ENCODE measurements at places on chromosomes 6 and 20.
A peak's percentile ranks its signal among the peaks of the same experiment; 100 is the strongest.

- DNase-seq = no peak
These were observed 73.0 kb downstream of the PPP1R3G start for GRCh38 chr6:5158180-5158579.

- no peak for DNase-seq
These were observed 1.4 kb downstream of the SENP6 start for GRCh38 chr6:75603106-75603420.

GRCh38 chr20:37882961-37883712, 19.8 kb upstream of the VSTM2L start:
- no peak for DNase-seq

DNA sequence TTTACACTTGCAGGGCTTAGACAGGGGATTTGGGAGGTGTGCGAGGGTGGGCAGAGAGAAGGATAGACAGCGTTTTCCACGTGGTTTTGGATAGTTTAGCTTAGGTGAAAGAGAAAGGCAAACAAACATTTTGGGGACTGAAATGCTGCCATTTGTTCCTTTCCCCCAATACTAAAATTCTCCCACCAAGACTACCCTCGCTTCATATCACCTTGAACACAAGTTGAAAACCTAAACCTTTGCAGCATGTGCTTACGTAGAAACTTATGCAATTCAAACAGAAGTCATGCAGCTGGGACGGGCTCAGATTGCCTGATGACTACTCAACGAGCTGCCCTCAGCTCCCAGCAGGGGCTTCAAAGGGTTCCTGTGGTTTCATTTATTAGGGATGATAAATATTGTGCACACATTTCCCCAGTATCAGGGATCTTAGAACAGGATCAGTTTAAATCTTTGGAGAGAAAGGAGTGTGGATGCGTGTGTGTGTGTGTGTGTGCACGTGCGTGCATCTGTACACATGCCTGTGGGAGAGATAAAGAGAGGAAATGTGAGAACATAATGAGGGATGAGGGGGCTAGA, 77.3 kb downstream of the SLC22A23 start:
- no peak for DNase-seq

GRCh38 chr6:116223355-116223754, 30.5 kb downstream of the TSPYL4 start:
- DNase-seq = no peak

DNA sequence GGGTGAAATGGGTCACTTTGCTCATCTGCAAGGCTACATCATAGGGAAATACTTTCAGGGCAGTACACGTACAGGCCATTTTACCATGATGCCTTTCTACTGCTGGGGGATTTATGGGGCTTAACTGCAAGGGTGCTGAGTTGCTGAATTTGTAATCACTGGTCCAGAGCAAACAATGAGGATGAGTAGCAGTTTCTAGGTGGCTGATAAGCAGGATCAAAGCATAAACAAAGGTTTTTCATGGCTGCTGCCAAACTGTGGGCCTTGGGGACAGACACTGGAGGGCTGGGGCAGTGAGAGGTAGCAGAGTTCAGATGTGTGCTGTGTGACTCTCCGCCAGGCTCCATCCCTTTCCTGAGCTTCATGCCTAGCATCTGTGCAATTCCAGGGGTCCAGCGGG, 68.3 kb downstream of the CNBD2 start:
- no peak for DNase-seq

DNA sequence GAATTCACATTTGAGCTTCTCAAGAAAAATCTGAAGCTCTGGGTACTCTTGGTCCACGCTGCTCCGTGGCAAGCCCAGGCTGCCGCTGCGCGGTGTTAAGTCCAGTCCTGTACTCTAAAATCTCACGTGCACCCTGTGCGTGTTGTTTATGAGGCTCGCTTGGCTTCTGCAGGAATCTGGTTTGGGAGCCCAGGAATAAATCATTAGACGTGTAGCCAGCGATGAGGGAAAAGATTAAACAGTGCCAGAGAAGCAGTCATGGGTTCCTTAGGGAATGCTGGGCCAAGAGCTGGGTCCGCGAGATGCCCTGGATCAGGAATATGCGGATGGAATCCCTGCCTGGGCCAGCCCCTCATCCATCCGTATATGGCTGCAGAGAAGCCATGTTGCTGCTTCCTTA, 87.3 kb downstream of the KCNB1 start:
- no peak for DNase-seq

DNA sequence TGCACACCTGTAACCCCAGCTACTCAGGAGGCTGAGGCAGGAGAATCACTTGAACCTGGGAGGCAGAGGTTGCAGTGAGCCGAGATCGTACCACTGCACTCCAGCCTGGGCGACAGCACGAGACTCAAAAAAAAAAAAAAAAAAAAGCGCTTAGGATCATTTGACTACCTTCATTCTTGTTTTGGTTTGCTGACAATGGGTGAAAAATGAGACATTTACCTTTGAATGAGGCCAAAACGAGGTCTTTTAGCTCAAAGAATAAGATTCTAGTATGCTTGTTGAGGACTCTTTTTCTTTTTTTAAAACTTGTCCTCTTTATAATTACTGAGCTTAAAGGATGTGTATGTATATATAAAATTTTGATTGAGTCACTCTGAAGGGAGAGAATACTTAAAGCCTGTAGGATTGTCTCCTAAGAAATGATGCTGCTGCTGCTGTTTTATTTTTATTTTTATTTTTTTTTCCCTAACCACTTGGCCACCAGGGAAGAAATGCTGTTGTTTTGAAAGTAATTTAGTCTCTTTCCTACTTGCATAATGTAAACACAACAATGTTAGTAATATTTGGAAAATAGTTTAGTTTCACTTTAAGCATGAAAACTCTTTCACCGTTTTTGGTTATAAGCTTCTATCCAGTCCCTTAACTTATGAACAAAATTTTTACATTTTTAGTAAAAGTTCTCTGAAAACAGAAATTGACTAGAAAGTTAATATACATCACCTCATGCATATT, 7.9 kb downstream of the UBR2 start:
- no peak for DNase-seq

GRCh38 chr20:3307725-3308124, 68.7 kb upstream of the SLC4A11 start:
- DNase-seq = no peak

GRCh38 chr6:37653933-37654565, 43.6 kb downstream of the MDGA1 start:
- DNase-seq = no peak

- DNase-seq = no peak
These were observed 22.0 kb upstream of the SIRPD start for GRCh38 chr20:1579488-1579887.

- DNase-seq = no peak
These were observed 197.5 kb downstream of the ISM1 start for GRCh38 chr20:13418263-13419229.

- DNase-seq = no peak
These were observed 13.6 kb upstream of the SLCO4A1 start for GRCh38 chr20:62628691-62629090.

- DNase-seq = no peak
These were observed 14.6 kb downstream of the KHDC1 start for GRCh38 chr6:73248192-73248903.

GRCh38 chr6:138278326-138278725, 60.0 kb upstream of the PBOV1 start:
- no peak for DNase-seq

GRCh38 chr6:145071836-145072235, 663.5 kb downstream of the EPM2A start:
- DNase-seq = peak; percentile 56

DNA sequence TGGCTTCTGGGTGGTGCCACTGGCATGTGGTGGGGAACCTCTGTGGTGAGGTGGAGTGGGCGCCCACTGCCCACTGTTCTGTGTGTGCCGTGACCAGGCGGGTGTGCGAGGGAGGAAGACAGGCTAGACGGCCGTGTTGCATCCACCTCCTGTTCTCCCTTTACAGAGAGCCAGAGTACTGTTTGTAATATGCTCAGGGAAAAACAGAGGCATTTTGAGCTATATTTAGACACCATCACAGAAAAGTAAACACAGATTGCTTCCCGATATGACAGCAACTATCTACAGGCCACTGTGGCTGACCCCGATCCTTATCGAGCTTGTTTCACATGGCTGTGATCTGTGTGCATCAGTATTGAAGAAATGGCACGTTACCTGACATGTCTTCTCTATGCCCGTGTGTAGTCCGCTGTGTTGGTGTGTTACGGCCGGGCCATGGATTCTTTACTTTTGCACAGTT, 45.6 kb downstream of the ARID1B start:
- no peak for DNase-seq

DNA sequence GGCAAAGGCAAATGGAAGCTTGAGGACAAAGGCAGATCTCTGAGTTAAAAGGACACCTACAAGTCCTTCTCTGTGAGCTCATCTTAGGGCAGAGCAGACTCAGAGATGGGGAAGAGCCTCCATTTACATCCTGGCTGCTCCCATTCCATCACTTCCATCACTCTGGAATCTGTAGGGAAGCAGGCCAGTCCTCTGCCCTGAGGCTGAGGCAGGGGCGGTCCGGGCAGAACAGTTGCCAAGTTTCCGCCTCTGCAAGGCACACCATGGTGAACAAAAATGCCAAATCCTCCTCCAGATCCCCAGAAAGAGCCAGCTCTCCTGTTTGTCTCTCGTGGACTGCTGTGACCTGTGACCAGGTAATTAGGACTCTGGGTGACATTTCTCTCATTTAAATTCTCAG, 209.6 kb upstream of the SSTR4 start:
- DNase-seq = no peak

GRCh38 chr20:23332467-23332866, 18.1 kb upstream of the NXT1 start:
- DNase-seq = no peak

- peak; percentile 28 for DNase-seq
These were observed 292.9 kb upstream of the ZFP64 start for GRCh38 chr20:52484438-52484837.

DNA sequence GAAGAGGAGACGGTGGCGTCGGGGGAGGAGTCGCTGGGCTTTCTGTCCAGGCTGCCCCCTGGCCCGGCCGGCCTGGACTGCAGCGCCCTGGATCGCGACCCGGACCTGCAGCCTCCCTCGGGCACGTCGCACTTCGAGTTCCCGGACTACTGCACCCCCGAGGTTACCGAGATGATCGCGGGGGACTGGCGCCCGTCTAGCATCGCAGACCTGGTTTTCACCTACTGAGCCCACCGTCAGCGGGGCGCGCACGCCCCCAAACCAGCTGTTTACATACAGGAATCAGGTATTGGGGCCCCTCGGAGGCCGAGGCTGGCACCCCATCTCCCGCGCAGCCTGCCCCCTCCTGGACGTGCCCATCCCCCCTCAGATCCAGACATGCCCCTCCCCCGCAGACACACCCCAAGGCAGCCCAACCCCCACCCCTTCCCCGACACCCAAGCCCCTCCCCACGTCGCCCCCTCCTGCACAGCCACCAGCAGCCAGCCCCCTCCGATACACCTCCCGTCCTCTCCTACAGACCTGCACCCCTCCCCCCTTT, 1.4 kb downstream of the SOX12 start:
- DNase-seq = no peak

DNA sequence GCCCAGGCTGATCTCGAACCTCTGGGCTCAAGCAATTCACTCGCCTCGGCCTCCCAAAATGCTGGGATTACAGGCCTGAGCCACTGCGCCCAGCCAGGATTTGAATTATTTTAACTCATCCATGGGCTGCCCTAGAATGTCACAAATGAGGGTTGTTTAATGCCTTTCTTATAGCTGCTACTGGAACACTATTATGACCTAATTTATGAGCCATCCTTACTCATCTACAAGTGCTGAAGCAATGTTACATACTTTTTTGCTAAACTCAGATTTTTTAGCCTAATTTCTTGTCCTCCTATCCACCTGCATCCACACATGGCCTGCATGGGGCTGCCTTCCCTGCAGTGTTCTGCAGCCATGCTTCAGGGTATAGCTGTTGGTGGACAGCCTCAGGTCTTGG, 59.9 kb downstream of the RTN4IP1 start:
- no peak for DNase-seq

- peak; percentile 42 for DNase-seq
These were observed 10.8 kb downstream of the BACH2 start for GRCh38 chr6:90285611-90286381.

- no peak for DNase-seq
These were observed 8.5 kb downstream of the CD164 start for GRCh38 chr6:109373762-109374161.

GRCh38 chr20:20489648-20490341, 121.9 kb downstream of the INSM1 start:
- DNase-seq = no peak

DNA sequence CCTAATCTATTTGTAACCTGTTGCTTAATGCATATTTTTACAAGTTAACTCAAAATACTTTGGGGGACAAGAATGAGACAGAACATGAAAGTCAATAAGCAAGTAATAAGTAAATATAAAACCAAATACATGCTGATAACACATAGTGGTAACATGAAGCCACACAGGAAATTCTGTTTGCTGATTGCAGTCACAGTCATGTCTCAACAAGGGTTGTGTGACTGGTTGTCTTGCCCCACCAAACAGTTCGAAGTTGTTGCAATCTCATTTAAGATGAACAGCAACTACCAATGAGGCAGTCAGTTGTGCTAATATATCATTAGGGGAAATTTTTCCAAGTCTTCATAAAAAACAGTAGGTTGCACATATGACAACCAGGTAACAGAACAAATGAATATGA, 14.5 kb downstream of the CD24 start:
- no peak for DNase-seq

GRCh38 chr6:145022199-145022796, 713.0 kb downstream of the EPM2A start:
- DNase-seq = no peak

GRCh38 chr6:170022827-170023619, 267.9 kb downstream of the DLL1 start:
- DNase-seq = no peak

DNA sequence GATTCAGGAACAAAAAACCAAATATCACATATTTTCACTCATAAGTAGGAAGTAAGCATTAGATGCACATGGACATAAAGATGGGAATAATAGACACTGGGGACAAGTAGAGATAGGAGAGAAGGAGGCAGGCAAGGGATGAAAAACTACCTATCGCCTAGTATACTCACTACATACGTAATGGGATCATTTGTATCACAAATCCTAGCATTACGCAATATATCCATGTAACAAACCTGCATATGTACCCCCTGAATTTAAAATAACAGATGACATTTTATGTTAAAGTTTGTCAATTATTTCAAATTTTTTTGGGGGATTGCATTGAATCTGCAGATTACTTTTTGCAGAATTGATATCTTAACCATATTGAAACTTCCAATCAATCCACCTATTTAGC, 660.5 kb upstream of the MAN1A1 start:
- no peak for DNase-seq

- no peak for DNase-seq
These were observed 125.9 kb upstream of the MLIP start for GRCh38 chr6:53985366-53985765.

- no peak for DNase-seq
These were observed 59.9 kb upstream of the PMEPA1 start for GRCh38 chr20:57769756-57770155.

GRCh38 chr20:57394121-57395082, 3.2 kb downstream of the RBM38 start:
- DNase-seq = no peak
